ENCODE measurements at places on chromosomes 6 and 20.
A peak's percentile ranks its signal among the peaks of the same experiment; 100 is the strongest.

- DNase-seq, result no peak
Observed at GRCh38 chr6:110517601-110518281, 41.3 kb upstream of the SLC22A16 start.

GRCh38 chr6:169292338-169293124 lies 38.9 kb upstream of the THBS2 start:
- no peak for DNase-seq

GRCh38 chr6:14276071-14276470 lies 158.5 kb downstream of the CD83 start:
- DNase-seq, result no peak

- DNase-seq, result peak; percentile 33
Observed at GRCh38 chr20:11891776-11892545, 25.7 kb upstream of the BTBD3 start.

DNA sequence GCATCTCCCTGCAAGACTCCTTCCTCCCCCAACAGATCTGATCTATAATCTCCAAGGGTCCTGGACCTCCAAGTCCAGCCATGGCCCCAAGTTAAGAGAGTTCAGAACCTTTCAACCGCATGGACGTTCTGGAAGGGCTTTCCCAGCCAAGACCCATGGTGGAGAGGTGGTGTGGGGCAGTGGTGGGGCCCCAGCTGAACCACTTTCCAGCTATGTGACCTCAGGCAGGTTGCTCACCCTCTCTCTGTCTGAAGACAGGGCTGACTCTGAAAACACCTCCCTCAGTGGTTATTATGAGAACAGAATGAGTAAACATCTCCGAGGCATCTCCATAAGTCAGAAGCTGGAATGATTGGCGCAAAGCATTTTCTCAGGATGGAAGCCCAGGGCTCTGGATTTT lies 887 bp downstream of the CLPS start:
- DNase-seq, result no peak

DNA sequence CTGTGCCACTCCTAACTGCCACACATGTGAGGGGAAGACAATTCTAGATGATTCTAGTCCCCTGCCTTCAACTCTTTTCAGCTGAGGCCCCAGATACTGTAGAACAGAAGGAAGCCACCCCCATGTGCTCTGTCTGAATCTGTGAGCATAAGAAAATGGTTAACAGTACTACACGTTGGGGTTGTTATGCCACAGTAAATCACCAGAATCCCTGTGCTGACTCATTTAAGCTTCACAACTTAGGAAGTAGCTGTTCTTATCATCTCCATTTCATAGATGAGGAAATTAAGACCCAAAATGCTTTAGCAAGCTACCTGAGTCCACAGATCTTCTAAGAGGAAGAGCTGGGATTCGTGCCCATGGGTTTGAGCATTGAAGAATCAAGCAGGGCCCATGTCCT lies 27.4 kb upstream of the SCRT2 start:
- DNase-seq, result no peak

DNA sequence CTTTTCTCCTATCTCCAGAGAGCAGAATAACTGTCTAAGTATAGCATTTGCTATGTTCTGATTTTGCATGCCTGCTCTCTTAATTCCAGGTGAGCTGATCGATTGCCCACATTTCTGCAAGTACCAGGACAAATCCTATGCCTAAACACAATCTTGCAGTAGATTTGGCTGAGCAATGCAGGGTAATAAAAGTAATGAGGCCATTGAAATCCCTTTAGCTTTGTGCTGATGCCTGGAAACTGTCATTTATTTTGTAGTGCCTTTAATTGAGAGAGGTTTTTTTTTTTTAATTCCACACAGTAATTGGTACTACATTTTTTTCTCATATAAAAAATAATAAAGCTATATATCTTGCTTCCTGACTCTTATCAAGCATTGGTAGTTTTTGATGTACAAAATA lies 252.3 kb downstream of the NKAIN2 start:
- no peak for DNase-seq

DNA sequence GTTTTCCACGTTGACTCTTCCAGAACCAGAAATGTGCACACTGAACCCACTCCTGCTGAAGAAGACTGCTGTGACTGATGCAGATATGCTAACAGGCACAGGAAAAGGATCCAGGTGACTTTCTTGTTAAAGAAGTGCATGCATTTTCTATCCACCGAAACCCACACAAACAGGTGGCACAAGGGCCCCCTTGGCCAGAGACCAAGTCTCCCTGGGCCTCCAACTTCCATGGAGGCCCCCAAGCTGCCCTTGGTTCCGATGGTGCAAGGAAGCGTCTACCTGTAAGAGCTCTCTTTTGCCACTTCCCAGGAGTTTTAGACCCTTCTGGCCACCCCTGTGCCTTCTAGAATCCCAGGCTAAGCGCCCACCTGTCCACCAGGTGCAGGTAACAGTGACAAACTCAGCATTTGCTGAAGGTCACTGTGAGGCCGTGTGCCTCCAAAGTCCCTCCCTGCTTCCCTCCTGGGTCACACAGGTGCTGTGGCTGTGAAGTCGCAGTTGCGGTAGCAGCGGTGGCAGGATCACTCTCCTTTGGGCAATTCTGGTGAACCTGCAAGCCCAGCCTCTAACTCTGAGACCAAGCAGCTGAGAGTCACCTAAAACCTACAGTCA lies 134.8 kb downstream of the PXDC1 start:
- DNase-seq, result no peak

DNA sequence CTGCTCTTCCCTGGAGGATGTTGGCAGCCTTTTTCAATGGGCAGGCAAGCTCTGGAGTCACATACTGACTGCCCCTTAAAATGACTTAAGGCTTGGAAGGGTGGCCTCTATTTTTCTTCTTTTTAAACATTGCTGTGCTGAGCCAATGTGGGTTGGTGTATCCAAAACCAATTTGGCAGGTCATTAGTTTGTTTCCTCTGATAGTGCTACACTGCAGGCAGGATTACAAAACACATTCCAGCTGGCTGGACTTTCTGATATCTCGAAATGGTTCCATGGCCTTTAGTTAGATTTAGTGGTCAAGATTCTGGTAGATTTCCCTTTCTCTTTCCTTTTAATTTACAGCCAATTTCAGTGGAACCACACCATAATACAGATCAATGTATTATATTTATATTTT lies 28.1 kb upstream of the BMP2 start:
- no peak for DNase-seq

DNA sequence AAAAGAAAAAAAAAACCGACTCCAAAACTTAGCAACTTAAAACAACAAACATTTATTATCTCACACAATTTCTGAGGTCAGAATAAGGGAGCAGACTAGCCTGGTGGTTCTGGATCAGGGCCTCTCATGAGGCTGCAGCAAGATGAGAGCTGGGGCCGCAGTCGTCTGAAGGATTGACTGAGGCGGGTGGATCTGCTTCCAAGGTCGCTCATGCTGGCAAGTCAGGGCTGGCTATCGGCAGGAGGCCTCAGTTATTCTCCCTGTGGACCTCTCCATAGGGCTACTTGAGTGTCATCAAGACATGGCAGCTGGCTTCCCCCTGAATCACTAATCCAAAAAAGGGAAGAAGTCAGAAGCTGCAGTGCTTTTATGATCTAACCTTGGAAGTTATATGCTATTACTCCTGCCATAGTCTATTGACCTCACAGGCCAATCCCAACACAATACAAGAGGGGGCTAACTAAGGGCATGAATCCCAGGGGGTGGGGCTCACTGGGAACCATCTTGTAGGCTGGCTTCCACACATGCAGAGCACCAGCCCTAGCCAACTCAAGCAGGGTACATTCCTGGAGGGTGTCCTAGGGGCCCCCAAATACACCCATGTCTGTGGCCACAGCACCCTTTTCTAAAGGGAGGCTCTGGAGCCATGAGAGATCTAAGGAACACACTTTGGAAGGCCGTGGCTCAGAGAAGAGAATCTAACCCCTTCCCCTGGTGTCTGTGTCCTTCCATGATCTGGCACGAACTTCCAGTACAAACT lies 11.3 kb downstream of the EBF4 start:
- no peak for DNase-seq

GRCh38 chr20:14947946-14948345 lies 610.5 kb upstream of the FLRT3 start:
- no peak for DNase-seq

DNA sequence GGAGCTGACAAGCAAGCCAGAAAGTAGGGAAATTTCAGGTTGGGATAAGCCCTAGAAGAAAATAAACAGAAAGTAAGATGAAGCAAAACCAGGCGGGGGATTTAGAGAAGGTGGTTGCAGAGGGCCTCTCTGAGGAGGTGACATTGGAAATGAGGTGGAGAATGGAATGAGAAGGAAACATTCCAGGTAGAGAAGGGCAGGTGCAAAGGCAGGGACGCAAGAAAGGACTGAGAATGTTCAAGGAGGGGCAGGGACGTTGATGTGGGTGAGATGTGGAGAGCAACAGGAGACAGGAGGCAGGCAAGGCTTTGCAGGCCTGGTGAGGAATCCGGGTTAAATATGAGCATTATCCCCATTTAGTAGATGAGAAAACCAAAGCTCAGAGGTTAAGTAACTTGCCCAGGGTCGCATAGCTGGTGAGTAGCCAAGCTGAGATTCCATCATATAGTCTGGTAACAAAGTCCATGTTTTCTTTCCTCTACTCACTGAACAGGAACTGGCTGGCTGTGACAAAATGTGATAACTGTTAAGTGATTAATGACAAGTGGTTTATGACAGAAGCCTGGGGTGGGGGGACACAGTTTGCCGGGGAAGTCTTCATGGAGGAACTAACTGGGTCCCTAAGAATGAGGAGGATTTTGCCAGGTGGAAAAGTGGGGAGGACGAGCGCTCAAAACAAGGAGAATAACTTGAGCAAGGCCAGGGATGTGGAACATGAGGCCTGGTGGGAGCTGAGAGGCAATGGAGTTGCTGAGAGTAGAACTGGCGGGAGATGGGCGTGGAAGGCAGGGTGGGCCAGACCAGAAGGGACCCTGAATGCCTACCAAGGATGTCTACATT lies 32.6 kb downstream of the MRPL14 start:
- DNase-seq, result no peak

DNA sequence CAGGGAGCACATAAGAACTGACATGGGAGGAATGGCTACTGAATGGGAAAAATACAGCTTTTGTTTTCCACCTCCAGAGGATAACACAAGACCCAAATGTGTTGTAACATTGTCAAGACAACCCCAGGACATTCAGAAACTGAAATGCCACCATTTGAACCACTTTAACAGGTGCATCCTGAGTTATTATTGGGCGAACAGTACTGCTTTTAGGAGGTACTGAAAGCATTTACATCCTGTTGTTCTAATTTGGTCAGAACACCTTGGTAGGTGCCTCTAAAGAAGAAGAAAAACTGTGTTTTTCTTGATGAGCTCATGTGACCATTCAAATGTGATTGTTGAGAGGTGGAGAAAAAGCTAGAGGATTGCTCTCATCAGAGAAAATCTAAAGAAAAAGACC lies 6.4 kb upstream of the TXNDC5 start:
- no peak for DNase-seq

GRCh38 chr20:56974499-56975250 lies 291.8 kb downstream of the BMP7 start:
- DNase-seq, result no peak

DNA sequence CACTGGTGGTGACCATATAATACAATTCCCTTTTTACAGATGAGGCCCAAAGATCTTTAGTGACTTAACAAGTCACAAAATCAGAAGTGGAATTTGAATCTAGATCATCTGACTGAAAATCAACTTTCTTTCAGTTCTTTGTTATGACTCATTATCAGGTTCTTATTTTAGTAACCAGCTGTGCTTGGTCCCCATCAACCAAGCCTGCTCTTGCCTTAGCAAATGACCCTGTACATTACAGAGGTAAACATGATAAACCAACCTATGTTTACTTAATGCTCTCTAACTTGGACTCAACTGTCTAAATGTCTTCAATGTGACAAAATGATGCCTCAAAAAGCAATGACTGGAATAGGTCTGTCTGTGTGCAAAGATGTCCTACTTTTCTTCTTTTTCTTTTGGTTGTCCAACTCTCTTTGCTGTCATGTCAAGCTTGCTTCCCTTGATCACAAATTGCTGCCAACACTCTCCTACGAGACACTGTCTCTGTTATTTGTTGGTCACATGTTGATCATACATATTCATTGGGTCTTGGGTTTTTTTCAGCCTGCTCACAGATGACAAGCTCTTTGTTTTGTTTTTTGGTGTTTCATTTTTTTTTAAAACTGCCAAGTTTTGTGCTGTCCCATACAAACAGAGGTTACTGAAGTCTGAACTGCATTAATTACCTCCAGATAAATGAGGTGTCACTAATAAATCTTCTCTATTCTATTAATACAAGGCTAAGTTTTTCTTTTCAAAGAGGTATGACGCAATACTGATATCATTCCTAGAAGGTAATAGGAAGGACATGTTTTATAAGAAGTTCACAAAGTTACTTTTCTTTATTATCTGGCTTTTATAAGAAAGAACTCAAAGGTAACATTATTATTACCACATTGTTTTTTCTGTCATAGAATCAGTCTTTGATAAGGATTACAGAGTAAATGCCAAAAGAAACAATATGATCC lies 62.2 kb upstream of the PLN start:
- no peak for DNase-seq

DNA sequence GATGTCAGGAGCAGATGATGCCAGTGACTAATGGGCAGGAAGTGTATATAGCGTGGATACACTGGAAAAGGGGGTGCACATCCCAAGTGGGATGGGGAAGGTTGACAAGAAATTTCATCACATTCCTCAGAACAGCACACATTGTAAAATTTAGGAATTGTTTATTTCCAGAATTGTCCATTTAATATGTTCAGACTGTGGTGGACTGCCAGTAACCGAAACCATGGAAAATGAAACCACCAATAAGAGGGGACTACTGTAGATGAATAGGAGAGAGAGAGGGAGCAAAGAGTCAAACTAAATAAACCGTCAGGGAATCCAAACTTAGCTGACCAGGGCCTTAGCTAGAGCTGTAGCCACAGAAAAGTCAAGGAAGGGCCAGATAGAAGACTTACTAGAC lies 164.4 kb upstream of the PRDM1 start:
- no peak for DNase-seq

DNA sequence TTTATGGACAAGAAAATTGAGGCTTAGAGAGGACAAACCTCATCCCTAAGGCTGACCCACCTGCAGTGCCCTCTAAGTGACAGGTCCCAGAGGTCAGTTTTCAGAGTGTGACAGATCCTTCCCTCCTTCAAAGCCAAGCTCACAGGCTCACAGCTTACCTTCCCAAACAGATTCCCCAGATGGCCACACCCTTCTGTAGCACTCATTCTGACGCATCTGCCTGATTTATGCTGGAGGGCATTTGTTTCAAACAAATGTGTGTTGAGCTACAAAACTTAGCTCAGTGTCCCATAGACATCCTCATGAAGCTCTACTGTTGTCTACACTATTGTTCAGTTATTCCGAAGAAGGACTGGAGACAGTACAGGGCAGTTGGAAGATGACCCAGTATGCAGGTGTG lies 60.6 kb upstream of the RIN2 start:
- no peak for DNase-seq

DNA sequence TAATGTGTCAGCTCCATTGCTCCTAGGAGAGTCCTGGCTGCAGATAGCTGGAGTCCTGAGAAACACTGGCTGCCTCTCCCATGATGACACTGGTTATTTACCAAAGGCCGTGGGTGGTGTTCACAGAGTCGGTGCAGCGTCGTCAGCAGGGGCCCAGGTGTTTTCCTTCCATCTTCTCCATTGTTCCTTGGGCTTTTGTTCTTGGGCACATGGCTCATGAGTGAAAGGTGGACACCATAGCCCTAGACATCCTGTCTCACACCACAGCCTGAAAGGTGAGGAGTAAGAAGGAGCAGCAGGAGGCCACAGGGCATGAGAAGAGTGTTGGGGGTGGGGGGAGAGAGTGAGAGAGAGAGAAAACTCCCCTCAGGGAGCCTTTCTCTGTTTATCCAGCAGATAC lies 9.1 kb downstream of the CST5 start:
- DNase-seq, result no peak

- no peak for DNase-seq
Observed at GRCh38 chr6:125821825-125822281, 31.1 kb downstream of the NCOA7 start.
